ENCODE measurements at places on chromosomes 11 and 22. TPM values are rescaled to one million over a fixed set of nuclear protein-coding genes. Genes with fewer than 3 reads are reported as not detected.

DNA sequence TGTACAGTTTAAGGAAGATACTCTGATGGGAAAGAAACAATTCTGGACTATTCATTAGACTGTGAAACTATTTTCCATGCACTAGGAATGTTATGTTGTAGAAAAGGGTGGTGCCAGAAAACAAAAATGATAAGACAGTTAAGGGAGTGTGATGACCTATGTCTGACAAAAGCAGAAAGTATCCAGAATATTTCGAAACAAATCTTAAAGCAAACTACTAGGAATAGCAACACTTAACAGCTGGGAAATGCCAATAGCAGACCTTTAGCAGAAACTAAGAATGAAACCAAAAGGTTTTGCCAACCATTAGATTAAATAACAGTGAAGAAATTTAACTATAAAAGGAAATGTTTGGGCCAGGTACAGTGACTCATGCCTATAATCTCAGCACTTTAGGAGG lies 3.3 kb upstream of the ARHGAP20 start:
- no peak for DNase-seq

DNA sequence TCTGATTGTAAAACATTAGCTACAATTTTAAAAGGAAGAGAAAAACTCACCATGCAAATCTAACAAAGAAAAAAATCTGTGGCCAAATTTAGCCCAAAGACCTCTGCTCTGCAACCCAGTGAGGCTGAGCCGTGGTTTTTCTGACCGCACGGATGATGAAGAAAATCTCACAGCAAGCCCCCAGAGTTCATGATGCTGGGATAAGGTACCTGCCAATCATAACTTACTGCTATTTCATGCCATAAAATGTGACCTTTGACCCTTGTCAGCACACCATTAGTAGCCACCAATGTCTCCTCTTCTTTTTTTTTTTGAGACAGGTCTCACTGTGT lies 11.1 kb downstream of the CERK start:
- no peak for DNase-seq

GRCh38 chr22:43159484-43160178 lies 8.3 kb downstream of the TSPO start:
- DNase-seq, result no peak

GRCh38 chr22:36746375-36746970 lies 29.4 kb downstream of the IFT27 start:
- no peak for DNase-seq

GRCh38 chr11:120563703-120564572 lies 52.4 kb downstream of the GRIK4 start:
- DNase-seq, result no peak

XKR3 gene
- polyA plus RNA-seq, result not detected
